ENCODE measurements at places on chromosomes 11 and 22. TPM values are rescaled to one million over a fixed set of nuclear protein-coding genes. Genes with fewer than 3 reads are reported as not detected.

The PKNOX2 gene
- total RNA-seq: 4.1 TPM

The MCAT gene
- 35.6 TPM for total RNA-seq

The POU2AF1 gene
- 7.0 TPM for total RNA-seq

The MRGPRE gene
- total RNA-seq: not detected

The TRIM49 gene
- total RNA-seq: 2.0 TPM

The OR8A1 gene
- total RNA-seq: not detected

The OR5P2 gene
- total RNA-seq: not detected

The VPS37C gene
- 16.6 TPM for total RNA-seq

The GRK3 gene
- total RNA-seq: 6.8 TPM

The LRRC56 gene
- total RNA-seq: 0.03 TPM

The ALDH3B1 gene
- total RNA-seq: 2.1 TPM

The TCN1 gene
- not detected for total RNA-seq

The MFRP gene
- 0.25 TPM for total RNA-seq

The SNX32 gene
- total RNA-seq: not detected

The RASD2 gene
- total RNA-seq: not detected

The MAPK11 gene
- total RNA-seq: 21.3 TPM

The CRYBB2 gene
- total RNA-seq: 0.86 TPM

The HBB gene
- total RNA-seq: not detected

The SLC25A18 gene
- total RNA-seq: 1.4 TPM

The NCR3LG1 gene
- total RNA-seq: 1.8 TPM

Data from G401 (cell line).